ENCODE measurements at places on chromosomes 11 and 22.
A peak's percentile ranks its signal among the peaks of the same experiment; 100 is the strongest.

DNA sequence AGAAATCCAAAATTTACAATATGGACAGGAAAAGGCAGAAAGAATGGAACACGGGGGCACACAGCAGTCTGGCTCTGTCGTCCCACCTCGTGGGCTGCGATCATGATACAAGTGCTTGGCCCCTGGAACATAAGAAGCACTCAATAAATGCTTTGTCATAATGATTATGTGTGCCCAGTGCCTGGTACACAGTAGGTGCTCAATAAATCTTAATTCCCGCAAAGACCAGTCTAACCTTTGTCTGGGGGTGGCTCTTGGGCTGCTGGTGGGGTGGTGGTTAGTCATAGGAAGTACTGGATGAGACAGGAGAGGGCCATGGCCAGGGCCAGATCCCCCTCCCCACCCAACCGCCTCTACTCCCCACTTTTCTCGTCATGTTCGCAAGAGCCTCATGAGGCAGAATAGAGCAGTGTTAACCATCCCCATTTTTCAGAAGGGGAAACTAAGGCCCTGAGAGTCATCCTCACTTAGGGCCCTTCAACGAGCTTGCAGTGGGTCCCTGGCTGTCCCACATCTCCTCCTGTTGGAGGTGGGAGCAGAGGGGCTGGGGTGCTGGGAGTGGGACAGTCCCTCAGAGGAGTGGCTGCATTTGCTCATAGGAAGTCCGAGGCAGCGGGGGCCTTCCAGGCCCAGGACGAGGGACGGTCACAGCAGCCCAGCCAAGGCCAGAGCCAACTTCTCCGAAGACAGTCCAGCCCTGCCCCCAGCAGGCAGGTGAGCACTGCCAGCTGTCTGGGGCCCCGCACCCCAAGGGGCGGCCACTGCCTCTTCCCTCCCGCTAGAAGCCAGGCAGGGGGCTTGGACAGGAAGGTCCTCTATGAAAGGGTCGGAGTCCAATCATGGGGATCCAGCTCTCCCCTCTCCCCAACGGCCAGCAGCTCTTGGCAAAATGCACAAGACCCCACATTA, 36.1 kb downstream of the TRIOBP start:
- no peak for ATAC-seq

DNA sequence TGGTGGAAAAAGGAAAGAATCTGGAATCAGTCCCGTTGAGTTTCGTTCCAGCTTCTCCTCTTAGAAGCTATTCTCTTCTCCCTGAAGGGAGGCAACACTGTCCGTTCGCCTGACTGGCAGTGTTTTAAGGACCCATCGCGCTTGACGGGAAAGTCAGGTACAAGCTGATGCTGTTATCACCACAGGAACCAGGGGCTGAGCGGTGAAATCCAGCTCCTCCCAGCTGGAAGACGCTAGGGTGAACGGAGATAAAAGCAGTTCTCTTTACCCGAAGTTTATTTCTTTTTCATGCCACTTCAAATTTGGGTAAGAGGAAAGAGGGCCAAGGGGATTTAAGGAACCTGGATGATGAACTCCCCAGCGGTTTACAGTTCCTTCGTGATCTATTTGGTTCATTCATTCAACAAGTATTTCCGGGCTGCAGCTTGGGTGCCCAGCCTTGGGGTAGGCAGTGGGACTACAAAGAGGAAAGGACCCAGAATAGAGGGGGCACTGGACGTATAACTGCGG, 551 bp upstream of the DEUP1 start:
- no peak for ATAC-seq

DNA sequence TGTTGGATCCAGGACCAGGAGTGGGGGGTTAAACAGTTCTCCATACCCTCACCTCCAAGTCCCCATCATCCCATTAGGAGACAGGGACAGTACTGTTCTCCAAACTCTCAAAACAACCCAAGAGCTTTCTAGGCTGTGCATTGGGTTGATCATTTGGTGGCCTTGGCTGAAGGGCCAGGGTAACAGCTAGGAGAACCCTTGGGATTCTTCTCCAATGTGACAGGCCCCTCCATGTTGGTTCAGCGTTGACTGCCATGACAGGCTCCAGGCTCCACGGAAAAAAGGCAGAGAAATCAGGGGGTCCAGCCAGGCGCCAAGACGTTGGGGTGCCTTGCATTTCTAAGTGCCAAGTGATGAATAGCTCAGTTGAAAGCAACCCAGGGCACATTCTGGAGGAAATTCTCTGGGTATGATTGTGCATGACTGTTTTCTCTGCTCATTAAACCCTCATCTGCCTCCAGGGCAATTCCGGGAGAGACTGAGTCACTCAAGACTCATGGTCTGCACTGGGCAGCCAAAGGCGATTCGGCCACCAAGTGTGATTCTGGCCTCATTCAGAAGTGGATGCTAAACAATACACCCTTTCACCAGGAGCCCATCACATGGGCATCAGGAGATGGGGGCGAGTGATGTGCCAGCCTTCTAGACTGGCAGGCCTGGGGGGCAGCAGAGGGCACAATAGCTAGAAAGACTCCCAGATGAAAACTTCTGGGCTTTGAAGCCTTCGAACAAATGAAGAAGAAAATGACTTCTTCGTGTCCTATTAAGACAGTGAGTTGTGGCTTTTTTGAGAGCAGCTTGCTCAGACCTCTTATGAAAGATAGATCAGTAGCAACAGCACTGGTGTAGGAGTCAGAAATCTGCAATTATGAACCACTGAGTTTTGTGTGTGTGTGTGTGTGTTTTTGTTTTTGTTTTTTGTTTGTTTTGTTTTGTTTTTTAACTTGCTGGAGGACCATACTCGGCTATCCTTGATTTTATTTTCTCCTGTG, 27.7 kb downstream of the CD44 start:
- ATAC-seq, result peak; percentile 76

DNA sequence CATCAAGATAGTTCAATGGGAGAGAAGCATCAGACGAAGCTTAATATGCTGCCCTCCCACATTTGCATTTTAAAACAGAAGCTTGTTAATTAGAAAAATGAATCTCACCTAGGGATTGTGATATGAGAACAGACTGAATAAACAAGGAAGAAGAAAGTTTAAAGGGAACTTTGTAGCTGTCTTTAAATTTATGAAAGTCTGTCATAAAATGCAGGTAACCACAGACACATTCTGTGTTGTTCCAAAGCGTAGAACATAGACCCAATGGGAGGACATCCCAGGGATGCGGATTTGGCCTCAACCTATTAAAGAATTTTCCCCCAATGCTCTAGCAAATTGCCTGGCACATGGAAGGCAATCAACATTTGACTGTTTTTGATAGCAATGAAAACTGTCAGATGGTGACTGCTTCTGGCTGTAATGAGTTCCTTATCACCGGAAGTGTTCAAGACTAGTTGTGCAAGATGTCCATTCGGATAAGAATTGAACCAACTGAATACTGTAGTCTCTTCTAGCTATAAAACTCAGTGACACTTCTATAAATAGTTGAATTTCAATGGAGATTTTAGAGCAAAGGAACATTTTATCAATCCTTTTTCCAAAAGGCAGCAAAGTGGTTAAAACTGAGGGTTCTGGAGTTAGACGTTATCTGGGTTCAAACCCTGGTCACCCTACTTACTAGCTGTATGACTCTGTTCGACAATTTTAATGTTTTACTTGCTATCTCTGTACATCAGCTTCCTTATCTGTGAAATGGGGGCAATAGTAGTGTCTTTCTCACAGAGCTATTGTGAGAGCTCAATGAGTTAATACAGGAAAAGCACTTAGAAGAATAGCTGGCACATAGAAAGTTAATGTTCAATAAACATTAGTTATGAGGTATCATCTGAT, 64.9 kb downstream of the LIF start:
- no peak for ATAC-seq

GRCh38 chr22:41184679-41185078, 20.4 kb upstream of the L3MBTL2 start:
- ATAC-seq, result no peak

DNA sequence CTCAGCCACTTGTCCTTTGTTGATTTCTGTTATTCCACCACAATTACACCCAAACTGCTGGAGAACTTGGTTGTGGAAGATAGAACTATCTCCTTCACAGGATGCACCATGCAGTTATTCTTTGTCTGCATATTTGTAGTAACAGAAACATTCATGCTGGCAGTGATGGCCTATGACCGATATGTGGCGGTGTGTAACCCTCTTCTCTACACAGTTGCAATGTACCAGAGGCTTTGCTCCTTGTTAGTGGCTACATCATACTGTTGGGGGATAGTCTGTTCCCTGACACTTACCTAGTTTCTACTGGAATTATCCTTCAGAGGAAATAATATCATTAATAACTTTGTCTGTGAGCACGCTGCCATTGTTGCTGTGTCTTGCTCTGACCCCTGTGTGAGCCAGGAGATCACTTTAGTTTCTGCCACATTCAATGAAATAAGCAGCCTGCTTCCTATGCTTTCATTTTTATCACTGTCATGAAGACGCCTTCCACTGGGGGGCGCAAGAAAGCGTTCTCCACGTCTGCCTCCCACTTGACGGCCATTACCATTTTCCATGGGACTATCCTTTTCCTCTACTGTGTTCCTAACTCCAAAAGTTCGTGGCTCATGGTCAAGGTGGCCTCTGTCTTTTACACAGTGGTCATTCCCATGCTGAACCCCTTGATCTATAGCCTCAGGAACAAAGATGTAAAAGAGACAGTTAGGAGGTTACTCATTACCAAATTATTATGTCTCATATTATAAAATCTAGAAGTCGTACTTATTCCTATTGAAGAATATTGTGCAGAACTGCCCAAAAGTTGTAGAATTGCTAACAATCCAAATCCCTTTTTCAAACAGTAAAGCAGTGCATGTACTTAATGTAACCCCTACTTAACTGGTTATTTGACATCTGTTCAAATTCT, 53.2 kb downstream of the OR4C6 start:
- no peak for ATAC-seq

- no peak for ATAC-seq
These were observed 23.8 kb downstream of the SYTL2 start for GRCh38 chr11:85787168-85787567.

GRCh38 chr11:15692739-15693138, 578.0 kb downstream of the INSC start:
- no peak for ATAC-seq

DNA sequence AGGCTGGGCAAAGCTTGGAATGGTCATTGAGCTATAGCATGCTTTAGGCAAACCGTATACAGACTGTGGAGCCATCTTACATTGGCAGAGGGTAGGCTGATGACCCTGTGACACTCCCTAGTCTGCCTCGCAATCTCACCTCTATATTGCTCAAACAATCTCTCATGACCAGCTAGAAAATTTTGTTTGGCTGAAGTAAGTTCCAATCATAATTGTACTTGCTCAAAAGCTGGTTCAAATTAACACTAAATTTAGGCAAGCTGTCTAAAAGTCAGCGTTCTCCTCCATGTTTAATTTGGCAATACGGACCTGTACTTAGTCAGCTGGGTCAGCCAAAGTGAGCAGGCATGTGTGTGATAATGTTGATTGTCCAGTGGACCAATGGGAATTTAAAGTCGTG, 133.0 kb downstream of the SWAP70 start:
- no peak for ATAC-seq

GRCh38 chr11:69218946-69219720, 63.4 kb downstream of the SMIM38 start:
- ATAC-seq, result no peak

DNA sequence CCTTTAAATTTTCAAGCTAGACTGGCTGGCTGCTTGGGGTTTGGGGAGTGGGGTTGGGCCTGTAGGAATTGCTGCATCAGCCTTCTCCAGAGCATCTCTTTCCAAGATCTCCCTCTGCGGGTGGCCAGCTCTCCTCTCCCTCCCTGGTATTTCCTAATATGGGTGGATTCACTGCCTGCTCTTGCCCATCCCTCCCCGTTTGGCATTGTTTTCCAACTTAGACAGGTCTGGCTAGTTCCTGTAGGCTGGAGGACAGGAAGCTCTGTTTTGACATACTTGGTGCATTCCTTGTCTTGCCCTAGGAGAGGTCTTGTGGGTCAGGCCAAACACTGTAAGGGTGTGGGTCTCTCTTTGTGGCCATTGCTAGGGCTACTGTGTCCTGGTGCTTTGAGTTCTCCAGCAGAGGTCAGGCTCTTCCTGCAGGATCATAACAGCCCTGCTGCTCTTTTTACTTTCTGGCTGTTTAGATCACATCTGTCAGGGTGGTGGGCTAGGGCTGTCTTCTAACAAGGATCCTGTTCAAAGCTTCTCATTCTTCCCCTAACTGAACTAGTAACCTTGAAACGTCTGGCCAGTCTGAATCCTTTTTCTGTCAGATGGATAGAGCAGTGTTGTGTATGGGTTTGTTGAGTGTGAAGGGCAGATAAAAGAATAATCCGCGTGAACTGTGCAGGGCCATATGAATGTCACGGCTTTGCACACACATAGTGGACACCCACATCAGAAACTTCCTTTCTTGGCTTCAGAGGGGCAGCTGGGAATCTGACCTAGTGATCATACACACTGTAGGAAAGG, 18.3 kb upstream of the MICALL1 start:
- peak; percentile 51 for ATAC-seq

DNA sequence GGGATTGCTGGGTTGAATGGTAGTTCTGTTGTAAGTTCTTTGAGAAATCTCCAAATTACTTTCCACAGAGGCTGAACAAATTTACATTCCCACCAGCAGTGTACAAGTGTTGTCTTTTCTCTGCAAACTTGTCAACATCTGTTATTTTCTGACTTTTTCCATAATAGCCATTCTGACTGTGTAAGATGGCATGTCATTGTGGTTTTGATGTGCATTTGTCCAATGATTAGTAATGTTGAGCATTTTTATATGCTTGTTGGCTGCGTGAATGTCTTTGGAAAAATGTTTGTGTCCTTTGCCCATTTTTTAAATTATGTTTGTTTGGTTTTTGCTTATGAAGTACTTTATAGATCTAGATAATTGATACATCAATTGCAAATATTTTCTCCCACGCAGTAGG, 1025.0 kb downstream of the JRKL start:
- no peak for ATAC-seq

DNA sequence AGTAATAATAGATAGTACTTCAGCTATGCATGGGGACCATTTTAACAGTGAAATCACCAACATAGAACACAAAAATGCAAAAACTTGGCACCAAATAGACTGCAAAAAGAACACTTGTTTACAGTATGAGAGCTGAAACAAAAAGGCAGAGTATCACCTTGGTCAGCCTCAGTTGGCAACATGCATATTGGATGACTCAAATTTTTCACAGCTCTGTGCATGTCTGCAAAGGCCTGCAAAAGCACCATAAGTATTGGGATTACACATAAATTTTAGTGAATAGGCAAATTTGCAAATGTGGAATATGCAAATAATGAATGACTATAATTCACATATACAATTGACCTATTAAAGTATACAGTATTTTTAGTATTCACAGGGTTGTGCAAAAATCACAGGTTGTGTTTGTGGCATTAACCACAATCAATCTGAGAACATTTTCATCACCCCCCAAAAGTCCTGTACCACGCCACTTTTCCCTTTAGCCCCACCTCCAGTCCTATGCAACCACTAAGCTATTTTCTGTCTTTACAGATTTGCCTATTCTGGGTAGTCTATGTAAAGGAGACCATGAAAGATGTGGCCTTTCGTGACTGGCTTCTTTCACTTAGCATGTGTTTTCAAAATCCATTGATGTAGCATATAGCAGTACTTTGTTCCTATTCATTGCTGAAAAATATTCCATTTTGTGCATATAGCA, 47.2 kb downstream of the CCDC15 start:
- no peak for ATAC-seq

- no peak for ATAC-seq
These were observed 47.9 kb upstream of the ARHGAP42 start for GRCh38 chr11:100639140-100639539.

All from SK-N-SH treated with all-trans-retinoic acid at 6 μM for 48 hours (cell line).